ENCODE measurements at places on chromosomes 1 and 21.
A peak's percentile ranks its signal among the peaks of the same experiment; 100 is the strongest.

DNA sequence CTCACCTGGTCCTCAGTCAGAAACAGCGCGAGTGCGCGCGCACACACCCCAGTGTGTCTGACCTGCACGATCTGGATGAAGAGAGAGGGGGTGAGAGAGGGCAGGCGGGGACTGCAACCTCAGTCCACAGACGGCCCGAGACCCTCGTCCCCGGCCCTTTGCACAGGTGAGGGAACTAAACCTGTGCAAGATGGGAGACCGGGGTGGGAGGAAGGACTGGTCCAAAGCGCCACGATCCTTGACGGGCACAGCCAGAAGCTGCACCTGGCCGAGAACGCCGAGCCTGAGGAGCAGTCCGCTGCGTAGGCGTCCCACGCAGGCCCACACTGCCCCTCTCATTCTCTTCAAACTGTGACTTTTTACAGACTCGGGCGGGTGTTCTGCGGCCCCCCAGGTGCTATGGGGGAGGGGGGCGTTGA lies 519 bp upstream of the IQCC start:
- no peak for DNase-seq

GRCh38 chr1:183116416-183116815 lies 69.6 kb upstream of the LAMC2 start:
- DNase-seq = no peak

GRCh38 chr1:1883092-1883873 lies 7.6 kb downstream of the GNB1 start:
- no peak for DNase-seq

DNA sequence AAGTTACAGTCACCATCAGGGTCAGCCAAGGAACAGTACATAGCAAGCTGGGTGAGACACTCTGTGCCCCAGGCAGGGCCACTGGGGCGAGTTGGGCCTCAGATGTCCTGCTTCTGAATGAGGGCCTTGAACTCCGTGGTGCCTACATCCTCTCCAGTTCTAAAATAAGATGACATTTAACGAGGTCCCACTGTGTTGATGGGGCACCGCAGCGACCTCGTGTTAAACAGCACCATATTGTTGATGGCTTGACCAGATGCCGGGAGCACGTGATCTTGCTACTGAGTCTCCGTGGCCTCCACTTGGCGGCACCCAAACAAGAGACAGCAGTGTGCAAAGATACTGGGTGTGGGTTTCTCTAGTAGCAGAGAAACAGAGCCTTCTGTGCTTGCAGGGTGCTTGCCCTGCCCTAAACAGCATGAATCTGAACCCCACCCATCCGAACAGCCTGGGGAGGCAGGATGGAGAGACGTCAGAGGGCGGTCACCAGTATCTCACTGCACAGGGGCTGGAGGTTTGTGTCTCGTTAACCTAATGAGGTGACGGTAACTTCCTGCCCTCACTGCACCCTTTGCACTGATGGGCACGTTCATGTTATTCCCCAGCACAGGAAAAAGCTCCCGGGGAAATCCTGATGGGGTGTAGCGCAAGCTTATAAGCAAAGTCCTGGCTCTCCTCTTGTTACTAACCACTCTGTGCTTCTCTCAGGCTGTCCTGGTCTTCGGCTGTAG lies 324.4 kb downstream of the AJAP1 start:
- DNase-seq = no peak

- DNase-seq = peak; percentile 29
These were observed 102.1 kb downstream of the JAK1 start for GRCh38 chr1:64864018-64864940.

DNA sequence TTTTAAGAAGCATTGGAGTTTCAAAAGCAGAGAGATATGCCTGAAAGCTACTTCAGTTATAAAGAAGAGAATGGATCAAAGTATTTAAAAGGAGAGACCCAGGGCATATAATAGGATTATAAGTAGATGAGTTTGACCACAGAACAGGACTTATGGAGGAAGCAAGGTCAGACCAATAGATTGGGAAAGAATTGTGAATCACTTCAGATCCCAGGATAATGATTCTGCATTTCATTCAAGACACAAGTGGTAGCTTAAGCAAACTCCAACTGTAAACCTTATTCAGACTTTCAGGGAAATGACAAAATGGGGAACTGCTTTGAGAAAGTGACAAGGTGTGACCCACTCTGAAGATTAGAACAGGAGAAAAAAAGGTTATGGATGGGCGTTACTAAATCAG lies 18.9 kb upstream of the OR10J5 start:
- peak; percentile 45 for DNase-seq

- no peak for DNase-seq
These were observed 148.6 kb upstream of the ETV3 start for GRCh38 chr1:157286646-157287420.

DNA sequence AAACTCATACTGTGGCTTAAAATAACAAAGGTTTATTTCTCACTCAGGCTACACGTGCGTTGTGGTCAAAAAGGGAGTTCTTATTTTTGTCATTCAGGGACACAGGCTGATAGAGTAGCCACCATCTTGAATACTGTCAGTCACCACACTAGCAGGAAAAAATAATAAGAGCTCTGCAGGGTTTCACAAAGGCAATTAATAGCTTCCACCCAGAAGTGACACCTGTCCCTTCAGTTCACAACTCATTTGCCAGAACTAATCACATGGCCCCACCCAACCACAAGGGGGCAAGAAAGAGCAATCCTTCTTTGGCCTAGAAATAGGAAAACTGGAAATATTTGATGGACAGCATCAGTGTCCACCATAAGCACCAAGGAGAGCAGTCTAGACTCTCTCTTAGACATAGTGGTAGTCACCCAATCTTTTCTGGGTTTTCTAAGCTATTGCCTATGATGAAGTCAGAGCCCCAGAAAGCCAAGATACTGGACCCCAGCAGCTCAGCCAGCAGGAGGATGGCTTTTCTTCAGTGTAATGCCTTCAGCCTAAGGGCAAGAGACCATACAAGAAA lies 8.2 kb downstream of the HAPLN2 start:
- DNase-seq = peak; percentile 73

- peak; percentile 80 for DNase-seq
These were observed 83.9 kb upstream of the IPO9 start for GRCh38 chr1:201745023-201745422.

DNA sequence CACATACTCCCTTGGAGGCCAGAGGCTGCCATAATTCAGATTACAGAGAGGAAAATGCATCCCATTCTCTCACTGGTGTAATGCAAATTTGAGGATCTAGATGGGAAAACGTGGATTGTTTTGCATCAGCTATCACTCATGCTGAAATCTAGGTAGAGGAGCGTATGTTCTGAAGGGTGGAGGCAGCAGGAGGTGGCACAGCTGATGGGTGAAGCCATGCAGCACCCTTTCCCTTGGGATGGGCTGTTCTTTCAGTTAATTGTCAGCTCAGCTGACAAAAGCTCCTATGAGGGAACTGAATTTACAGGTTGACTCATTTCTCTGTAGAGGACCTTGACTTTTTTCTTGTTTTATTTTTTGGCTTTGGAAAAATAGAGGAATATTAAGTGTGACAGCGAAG lies 41.8 kb downstream of the CAMTA1 start:
- DNase-seq = no peak

GRCh38 chr1:17176306-17177061 lies 28.4 kb upstream of the PADI1 start:
- DNase-seq = no peak

DNA sequence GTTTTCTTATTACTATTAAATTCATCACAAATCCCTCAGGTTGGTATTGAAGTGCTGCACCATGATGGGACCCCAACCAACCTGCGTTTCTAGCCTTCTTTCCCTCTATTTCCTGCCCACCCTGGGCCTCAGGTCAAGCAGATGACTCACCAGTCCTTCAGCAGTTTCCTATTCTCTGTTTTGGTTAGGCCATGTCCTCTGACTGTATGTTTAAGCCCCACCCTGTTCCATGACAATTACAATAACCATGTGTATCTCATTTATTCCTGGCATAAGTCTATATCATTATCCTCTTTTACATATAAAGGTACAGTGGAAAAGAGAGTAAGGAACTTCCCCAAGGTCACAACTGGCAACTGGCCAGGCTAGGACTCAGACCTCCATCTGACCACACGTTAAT lies 5.3 kb upstream of the FAM78B start:
- DNase-seq = peak; percentile 7

- no peak for DNase-seq
These were observed 33.8 kb downstream of the POFUT2 start for GRCh38 chr21:45253633-45254459.

GRCh38 chr1:117166076-117166475 lies 44.5 kb upstream of the TRIM45 start:
- peak; percentile 91 for DNase-seq

DNA sequence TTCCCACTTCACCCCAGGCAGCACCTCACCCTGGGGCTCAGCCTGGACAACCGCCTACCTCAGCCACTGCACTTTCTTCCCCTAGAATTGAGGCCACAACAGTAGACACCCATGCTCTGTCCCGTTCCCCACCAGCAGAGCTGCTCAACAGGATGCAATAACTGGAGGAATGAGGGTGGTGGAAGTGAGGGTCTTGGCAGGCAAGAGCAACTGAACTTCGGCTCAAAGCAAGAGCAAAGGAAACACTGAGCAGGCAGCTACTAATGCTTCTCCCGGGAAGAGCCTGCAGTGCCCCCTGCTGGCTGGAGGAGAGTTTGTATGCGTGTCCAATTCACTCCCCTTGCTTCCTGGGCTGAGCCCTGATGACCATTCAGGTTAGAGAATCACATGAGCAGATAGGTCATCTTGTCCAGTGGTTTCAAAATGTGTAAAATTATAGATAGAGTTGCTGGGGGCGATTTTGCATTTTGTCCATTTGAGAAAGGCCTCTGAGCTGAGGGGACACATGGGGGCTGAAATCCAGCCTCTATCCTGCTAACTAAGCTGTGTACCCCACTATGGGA lies 13.9 kb downstream of the NT5C1A start:
- peak; percentile 73 for DNase-seq

DNA sequence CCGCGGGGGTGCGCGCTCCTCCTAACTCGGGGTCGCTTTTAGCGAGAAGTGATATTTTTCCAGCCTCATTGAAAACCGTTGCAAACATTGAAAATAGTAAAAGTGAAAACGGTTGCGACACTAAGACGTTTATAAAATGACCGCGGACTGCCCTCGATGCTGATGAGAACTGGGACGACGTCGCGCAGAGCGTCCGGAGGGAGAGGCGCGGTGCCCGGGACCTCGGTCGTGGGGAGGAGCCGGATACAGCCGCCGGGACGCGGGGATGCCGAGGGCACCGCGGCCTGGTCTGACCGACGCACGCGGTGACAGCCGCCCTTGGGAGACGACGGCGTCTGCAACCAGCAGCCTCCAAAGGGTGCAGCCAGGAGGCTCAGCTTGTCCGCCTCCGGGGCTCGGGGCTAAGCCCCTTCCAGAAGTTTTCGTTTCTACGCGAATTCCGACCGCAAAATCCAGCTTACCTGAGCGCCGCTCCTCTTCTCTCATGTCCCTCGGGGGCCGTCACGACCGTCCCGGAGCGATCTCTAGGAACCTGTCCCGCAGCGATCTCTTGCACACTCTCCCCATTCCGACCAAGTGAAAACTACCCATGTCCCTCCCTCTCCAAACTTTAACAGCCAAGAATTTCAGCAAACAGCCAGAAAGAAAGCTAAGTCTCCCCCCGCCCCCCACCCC lies 144.4 kb upstream of the ETS2 start:
- peak; percentile 6 for DNase-seq

DNA sequence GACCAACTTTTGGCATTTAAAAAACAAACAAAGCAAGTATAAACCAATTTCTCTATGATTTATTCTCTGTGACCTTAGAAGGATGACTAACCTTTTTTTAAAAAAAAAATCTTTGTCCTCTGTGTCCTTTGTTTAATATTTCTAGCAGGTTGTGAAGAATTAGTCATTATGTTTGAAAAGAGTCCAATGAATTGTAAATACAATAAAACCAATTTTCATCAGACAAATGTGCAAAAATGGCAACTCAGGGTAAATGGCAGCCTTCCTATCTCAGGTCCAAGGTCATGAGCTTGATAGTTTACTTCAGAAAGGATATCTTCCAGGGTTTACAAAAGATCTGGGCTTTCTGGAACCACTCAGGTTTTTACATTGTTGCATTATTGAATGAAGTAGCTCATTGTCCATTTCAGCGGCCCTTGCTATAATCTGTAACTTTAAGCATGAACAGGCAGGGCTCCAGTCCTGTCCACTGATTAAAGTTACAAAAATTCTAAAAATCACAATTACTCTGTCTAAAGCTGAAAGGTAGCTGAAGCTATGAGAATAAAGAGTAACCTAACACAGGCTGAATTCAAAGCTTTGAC lies 11.7 kb upstream of the MAP3K21 start:
- peak; percentile 17 for DNase-seq

DNA sequence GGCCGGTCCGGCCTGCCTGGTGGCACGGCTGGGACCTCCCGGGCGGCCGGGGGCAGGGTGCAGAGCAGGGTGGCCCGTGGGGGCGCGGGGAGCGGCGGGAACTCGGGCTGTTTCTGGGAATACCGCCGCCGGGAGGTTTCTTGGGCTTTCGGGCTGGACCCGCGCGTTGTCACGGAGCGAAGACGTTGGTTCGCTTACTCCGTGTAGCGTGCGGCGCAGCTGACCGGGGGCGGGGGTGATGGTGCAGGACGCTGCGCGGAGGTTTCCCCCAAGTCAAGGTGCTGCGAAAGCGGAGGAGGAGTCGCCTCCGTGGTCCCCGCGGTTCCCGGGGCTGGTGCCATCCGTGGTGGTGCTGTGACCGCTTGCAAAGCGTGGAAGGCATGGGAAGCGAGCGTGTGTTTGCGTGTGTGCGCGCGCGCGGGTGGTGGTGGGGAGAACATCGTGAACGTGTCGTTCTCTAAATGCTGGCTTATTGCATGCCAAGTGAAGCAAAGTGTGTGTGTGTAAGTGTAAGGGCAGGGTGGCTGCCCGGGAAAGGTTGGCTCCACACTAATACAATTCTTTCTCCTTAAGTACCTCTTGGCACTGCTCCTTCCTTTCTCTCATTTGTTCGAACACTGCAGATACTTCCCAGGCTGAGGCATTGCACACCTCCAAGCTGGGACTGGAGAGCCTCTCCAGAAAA lies 1.1 kb downstream of the RYR2 start:
- no peak for DNase-seq

DNA sequence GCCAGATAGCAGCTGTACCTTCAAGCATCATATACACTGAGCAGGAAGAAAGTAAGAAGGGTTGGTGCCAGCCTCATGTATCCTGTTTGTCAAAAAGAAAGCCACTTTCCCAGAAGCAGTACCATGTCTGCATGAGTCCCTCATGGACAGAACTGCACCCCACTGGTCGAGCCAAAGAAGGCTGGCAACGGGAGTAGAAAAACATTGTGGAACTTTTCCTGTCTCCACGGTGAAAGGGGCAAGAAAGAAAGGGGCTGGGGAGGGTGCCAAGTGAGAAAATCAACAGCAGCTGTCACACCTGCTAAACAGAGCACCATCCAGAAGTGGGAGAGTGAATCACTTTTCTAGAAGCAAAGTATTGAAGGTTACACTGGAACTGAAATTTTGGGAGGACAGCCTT lies 621.7 kb downstream of the LMO4 start:
- no peak for DNase-seq

DNA sequence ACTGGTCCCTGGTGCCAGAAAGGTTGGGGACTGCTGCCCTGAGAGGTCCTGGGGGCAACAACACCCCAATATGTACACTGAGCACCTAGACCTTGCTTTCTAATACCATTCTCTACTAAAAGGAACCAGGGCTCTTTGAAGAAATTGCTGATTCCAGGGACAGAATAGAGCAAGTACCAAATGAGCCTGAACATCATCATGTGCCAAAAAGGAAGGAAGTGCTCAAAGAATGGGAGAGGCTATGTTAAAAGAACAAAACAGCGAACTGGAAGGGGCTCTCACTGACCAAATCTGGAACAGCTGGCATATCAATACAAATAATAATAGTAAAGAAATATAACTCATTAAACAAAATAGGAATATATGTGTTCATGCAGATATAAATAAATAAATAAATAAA lies 50.8 kb downstream of the PIK3R3 start:
- no peak for DNase-seq

- no peak for DNase-seq
These were observed 54.1 kb upstream of the TRIM67 start for GRCh38 chr1:231107600-231108326.
